Adrenal gland (tissue), 19 donors: ENCODE measurements at places on chromosomes 6 and 20. TPM values are rescaled to one million over a fixed set of nuclear protein-coding genes. Genes with fewer than 3 reads are reported as not detected.
A peak's percentile ranks its signal among the peaks of the same experiment; 100 is the strongest.

- DNase-seq: no peak
Measured at GRCh38 chr6:154561750-154562149, 51.3 kb upstream of the CNKSR3 start.

The ADTRP gene
- polyA plus RNA-seq: 0.20 TPM

DNA sequence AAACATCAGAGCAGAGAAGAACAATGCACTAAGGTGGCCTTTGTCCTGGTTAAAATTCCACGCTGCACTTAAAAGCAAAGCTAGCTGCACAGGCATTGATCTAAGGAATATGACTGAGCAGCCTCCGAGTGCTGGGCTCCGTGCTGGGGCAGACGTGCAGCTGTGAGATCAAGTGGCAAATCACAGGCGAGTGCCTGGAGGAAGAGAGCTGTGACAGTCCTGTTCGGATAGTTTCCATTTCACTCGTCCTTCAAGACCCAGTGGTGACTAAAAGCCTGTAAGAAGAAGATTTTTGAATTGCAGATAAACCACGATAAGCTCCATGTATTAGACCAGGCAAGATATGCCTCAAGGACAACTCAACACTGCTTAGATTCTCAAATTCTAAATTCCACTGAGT, 247.9 kb downstream of the ANKRD60 start:
- DNase-seq: no peak

DNA sequence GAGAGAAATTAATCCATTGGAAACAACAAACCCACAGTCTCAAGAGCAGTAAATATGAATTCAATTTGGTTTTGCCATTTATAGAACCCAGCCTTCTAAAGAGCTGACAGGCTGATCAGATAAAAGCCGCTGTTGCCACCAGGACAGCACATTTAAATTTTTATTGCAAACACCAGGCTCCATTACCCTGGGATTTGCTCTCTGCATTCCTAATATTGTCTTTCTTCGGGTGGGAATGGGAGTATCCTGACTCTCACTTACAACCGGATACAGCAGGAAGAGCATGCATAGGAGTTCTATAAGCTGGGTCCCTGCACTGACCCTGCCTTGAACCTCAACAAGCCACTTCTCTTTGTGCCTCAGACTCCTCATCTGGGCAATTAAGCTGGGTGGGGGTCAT, 142.9 kb downstream of the LRFN2 start:
- DNase-seq: no peak

The TNFAIP3 gene
- 10.5 TPM for polyA plus RNA-seq

DNA sequence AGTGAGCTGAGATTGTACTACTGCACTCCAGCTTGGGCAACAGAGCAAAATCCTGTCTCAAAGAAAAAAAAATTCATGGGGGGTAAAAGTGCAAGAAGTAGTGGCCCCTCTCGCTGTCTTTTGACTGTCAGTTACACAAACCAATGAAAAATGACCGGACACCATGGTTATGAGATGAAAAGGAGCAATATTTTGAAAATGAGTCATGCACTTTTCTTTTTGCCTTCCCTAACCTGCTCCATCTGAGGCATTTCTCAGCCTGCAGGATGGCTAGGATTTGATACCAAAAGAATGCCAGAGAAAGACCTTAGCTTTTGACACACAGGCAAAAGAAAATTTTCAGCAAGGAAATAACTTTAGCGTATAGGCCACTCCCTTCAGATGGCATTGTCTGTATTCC, 181.7 kb upstream of the ARID1B start:
- DNase-seq: no peak

The C6orf15 gene
- polyA plus RNA-seq: not detected

The CCN5 gene
- polyA plus RNA-seq: 19.1 TPM

The FBXO30 gene
- polyA plus RNA-seq: 10.4 TPM

The CYP39A1 gene
- polyA plus RNA-seq: 2.7 TPM

GRCh38 chr6:43178150-43178549, 3.8 kb upstream of the CUL9 start:
- DNase-seq: no peak

DNA sequence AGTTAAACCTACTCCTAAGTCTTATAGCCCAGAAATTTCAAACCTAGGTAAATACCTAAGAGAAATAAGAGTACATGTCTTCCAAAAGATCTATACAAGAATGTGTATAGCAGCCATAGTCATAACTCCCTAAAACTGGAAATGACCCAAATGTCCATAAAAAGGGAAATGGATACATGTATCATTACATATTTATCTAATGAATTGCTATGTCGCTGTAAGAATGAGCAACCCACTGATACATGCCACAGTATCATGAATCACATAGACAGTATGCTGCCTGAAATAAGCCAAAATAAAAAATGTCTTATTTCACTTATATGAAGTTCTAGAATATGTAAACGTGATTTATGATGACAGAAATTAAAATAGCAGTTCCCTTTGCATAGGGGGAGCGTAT, 679.5 kb downstream of the MAFB start:
- no peak for DNase-seq

DNA sequence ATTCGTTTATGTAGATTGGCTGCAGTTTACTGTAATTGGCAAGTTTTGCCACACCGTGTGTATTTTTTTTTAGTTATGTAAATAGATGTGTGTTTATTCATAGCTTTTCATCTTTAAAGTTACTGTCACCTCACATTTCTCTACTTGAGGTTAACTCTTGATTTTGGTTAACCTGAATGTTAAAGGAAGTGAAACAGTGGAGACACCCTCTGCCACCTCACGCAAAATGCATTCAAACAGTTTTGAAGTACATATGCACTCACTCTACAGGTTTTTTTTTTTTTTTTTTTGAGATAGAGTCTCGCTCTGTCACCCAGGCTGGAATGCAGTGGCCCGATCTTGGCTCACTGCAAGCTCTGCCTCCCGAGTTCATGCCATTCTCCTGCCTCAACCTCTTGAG, 17.7 kb downstream of the OR2A4 start:
- DNase-seq: no peak

- DNase-seq: no peak
Measured at GRCh38 chr6:125477156-125477555, 175.4 kb upstream of the HDDC2 start.

DNA sequence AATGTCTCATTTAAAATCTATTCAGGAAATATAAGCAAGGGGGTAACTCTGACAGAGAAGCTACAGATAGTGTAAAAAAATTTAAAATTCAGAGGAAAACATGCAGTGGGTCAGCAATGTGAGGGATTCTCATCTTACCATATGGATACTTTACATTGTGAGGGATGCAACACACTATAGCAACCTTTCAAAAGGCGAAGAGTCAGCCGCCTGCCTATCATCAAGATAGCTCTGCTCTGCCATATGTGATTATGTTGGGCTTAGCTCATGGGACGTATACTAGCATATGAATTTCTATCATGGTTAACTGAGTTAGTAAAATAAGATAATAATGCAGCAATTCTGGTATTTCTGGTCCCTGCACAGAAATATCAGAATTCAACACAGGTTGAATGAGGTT, 130.9 kb downstream of the MAP3K7 start:
- no peak for DNase-seq

GRCh38 chr6:105869835-105870440, 216.2 kb upstream of the PRDM1 start:
- DNase-seq: no peak

The HRH3 gene
- polyA plus RNA-seq: 0.13 TPM

The SLC35D3 gene
- 0.56 TPM for polyA plus RNA-seq

The PRPF6 gene
- polyA plus RNA-seq: 48.3 TPM

GRCh38 chr20:24632581-24632980, 163.2 kb downstream of the SYNDIG1 start:
- no peak for DNase-seq

DNA sequence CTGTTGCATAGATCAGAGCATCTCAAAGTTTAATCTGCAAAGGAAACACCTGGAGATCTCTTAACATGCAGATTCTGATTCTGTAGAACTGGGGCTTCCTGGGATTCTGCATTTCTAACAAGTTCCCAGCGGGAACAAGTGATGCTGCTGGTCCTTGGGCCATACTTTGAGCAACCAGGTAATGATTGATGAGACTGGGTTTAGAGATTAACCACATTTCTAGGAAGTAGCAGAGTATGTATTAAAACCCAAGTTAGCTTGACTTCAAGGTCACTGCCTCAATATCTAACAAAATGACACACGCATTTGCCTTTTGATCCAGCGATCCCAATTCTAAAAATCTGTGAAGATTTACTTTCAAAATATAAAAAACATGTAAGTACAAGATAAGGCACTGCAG, 83.0 kb upstream of the DTNBP1 start:
- DNase-seq: no peak

DNA sequence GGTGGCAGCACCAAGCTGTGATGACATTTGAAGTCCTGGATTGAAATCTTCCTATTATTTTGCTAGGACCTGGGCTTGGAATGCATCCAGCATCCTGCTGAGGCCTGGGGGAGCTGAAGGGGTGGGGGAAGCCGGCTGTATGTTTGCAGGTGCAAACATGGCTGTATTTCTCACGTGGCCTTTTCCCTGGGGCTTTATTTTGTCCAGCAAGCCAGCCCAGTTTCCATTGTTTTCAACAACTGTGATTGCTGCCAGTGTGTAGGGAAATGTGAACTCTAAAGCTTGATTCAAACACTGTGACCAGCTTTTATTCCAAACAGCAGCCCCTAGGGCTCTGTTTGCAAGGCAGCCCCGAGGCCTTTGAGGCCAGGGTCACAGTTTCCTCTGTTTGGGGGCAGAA, 683.0 kb downstream of the DHX35 start:
- no peak for DNase-seq

DNA sequence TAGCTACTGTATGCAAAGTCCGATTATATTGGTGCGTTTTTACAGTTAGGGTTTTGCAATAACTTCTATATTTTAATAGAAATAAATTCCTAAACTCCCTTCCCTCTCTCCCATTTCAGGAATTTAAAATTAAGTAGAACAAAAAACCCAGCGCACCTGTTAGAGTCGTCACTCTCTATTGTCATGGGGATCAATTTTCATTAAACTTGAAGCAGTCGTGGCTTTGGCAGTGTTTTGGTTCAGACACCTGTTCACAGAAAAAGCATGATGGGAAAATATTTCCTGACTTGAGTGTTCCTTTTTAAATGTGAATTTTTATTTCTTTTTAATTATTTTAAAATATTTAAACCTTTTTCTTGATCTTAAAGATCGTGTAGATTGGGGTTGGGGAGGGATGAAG, 13.7 kb upstream of the PLCG1 start:
- no peak for DNase-seq

- DNase-seq: no peak
Measured at GRCh38 chr6:79814940-79815339, 132.4 kb downstream of the ELOVL4 start.

- DNase-seq: no peak
Measured at GRCh38 chr6:156562019-156562418, 215.2 kb upstream of the ARID1B start.

DNA sequence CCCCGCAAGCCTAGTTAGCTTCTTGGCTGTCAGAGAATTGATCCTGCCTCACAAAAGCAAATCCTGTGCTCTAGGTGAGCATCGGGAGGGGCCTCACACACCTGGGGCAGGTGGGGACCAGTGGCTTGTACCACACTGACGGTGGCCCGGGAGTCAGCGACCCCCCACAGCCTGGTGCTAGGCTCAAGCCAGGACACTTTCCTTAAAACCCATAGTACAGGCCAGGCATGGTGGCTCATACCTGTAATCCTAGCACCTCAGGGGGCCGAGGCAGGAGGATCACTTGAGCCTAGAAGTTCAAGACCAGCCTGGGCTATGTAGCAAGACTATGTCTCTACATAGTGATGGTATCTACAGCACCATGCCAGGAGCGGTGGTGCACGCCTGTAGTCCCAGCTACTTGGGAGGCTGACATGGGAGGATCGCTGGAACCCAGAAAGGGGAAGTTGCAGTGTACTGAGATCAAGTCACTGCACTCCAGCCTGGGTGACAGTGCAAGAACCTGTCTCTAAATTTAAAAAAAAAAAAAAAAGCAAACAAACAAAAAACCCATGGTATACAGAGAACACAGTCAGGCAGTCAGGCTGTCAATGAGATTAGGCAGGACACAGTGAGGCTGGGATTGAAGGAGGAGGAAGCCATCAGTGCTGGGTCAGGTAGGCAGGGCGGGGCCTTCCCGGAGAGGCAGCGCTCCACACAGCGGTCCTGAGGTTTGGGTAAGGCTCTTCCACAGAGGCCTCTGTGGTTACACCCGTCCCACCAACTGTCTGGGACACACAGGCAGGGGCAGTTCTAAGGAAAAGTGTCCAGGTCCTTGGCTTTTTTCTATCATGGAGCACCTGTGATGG, 41.3 kb downstream of the SYNJ2 start:
- no peak for DNase-seq

DNA sequence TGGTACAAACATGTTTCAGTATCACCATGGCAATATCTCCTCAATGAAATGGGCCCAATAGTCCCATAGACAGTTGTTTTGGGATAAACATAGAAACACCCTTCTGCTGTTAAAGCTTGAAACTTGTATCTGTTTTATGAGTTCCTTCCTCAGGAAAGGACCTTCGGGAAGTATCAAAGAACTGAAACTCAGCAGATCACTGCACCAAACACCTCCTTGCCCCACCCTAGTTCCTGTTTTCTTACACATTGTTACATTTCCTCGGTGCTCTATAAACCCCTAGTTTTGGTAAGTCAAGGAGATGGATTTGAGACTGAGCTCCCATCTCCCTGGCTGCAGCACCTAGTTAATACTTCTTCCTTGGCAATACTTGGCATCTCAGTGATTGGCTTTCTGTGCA, 73.8 kb upstream of the ECI2 start:
- DNase-seq: no peak

DNA sequence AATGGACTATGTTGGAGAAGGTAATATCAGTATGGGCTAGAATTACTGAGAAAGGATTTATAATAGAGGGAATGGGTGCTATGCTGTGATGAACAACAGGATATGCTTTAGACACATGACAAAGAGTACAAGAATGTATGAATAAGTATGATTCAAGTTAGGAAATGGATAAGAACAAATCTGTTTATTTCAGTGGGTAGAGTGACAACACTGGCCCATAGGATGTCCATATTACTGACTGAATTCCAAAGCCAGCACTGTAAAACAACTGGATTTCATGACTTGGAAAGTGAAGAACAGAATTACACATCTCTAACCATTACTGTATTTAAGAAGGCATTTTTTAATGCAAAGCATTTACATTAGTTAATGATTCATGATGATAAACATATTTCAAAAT, 35.9 kb downstream of the EPM2A start:
- no peak for DNase-seq

- DNase-seq: peak; percentile 82
Measured at GRCh38 chr20:54649511-54649962, 174.1 kb downstream of the DOK5 start.

The ASF1A gene
- 46.1 TPM for polyA plus RNA-seq
